Natural killer cell (primary cell): ENCODE measurements at places on chromosomes 3 and 15. TPM values are rescaled to one million over a fixed set of nuclear protein-coding genes. Genes with fewer than 3 reads are reported as not detected.

The PCOLCE2 gene
- not detected for total RNA-seq

The PRSS50 gene
- not detected for total RNA-seq

The MAGI1 gene
- not detected for total RNA-seq

The ALG1L2 gene
- not detected for total RNA-seq

The CORO2B gene
- 0.13 TPM for total RNA-seq

The ROPN1B gene
- total RNA-seq, result not detected

The GTF2E1 gene
- 10.9 TPM for total RNA-seq

The AGTR1 gene
- total RNA-seq, result not detected

The CISH gene
- total RNA-seq, result 2.4 TPM

The SLC49A4 gene
- total RNA-seq, result 8.0 TPM

The MCTP2 gene
- 235 TPM for total RNA-seq

The CYP1A2 gene
- not detected for total RNA-seq

The CEP19 gene
- total RNA-seq, result 1.8 TPM

The GOLGA6L4 gene
- total RNA-seq, result 3.7 TPM

The STARD9 gene
- 20.0 TPM for total RNA-seq

The C2CD4B gene
- not detected for total RNA-seq

The ZNF80 gene
- 2.1 TPM for total RNA-seq

The ALAS1 gene
- 33.4 TPM for total RNA-seq

The SLC2A2 gene
- not detected for total RNA-seq
